ENCODE measurements at places on chromosomes 3 and 15. TPM values are rescaled to one million over a fixed set of nuclear protein-coding genes. Genes with fewer than 3 reads are reported as not detected.

Gene PLEKHO2
- 32.9 TPM for total RNA-seq

Gene ANKUB1
- total RNA-seq: not detected

Gene MRPL3
- 61.4 TPM for total RNA-seq

Gene CERS3
- total RNA-seq: 0.43 TPM

Gene SCN11A
- total RNA-seq: not detected

Gene IL16
- total RNA-seq: 196 TPM

Gene TMOD2
- 6.2 TPM for total RNA-seq

Gene ZNF80
- total RNA-seq: 0.35 TPM

Gene ALDH1L1
- total RNA-seq: not detected

Gene GNAI2
- total RNA-seq: 519 TPM

Gene FEZF2
- total RNA-seq: not detected

Gene GABRR3
- not detected for total RNA-seq

Gene SMCO1
- not detected for total RNA-seq

Gene FHIT
- total RNA-seq: 9.7 TPM

Gene XCR1
- not detected for total RNA-seq

Gene SLC2A2
- not detected for total RNA-seq

Gene MYRIP
- total RNA-seq: not detected

Gene USP50
- total RNA-seq: not detected

Gene SUSD5
- not detected for total RNA-seq

Gene GRK7
- total RNA-seq: not detected

Gene SNTN
- total RNA-seq: not detected

Gene TNFAIP8L3
- total RNA-seq: not detected

Gene MESP1
- total RNA-seq: 3.5 TPM

Gene MKRN2OS
- not detected for total RNA-seq

All from activated CD4-positive, alpha-beta memory T cell treated with anti-CD3 and anti-CD28 coated beads, Interleukin-2, amount 10 ng/mL, durations not matched to agents 7 days and 5 days (primary cell).